ENCODE measurements at places on chromosomes 11 and 22.
A peak's percentile ranks its signal among the peaks of the same experiment; 100 is the strongest.

DNA sequence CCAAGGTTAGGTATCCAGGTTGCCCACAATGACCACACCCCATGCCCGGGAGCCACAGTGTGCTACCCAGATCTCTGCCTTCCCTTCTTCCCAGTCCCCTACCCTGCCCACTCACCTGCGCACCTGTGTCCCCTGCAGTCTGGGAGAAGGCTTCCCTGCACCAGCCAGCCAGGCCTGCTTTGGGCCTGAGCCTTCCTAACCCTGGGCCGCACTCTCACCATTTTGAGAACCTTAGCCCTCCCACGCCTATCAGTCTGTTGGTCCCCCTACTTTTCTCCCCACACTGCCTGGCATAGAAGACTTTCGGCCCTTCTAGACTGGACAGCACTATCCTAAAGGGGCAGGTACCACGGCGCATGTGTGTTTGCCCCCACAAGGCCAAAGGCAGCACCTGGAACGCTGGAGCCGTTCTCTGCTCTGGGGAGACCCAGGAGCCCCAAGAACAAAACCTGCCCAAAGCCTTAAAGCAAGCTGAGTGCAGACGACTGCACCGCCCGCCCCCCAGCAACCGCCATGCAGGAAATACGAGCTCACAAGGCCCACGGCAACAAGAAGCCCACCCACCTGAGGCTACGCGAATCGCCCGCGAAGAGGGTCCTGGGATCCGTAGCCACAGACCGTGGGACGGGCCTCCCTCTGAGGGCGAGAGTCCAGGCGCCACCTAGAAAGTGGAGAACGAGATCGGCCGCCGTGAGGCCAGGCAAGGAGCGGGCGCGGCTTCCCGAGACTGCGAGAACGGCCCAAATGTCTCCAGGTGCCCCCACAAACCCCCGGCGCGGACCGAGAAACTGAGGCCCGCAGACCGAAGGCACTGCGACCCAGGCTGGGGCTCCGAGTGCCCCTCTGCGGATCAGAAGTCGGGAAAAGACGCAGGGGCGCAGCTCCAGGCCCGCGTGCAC is 546 bp downstream of the GNB1L start:
- DNase-seq, result no peak

- DNase-seq, result peak; percentile 22
Observed at GRCh38 chr11:76380159-76380976, 564 bp downstream of the THAP12 start.

DNA sequence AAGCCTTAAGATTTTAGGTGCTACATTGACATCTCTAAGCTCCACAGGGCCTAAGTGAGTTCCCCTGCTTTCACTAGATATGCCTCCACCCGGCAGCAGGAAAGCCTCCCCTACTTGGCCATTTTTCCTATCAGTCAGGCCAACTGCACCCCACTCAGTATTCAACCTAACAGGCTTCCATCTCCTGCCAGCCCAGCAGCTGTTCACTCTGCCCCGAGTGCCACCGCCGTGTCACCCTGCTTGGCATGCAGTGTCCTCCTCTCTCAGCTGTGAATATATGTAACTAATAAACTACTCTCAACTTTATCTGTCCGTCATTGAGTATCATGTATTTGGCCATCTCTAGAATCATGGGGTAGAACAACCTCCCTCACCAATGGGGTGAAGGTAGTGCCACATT is 9.0 kb upstream of the OR6M1 start:
- DNase-seq, result no peak

- DNase-seq, result no peak
Observed at GRCh38 chr11:130868721-130869390, 47.4 kb downstream of the SNX19 start.

DNA sequence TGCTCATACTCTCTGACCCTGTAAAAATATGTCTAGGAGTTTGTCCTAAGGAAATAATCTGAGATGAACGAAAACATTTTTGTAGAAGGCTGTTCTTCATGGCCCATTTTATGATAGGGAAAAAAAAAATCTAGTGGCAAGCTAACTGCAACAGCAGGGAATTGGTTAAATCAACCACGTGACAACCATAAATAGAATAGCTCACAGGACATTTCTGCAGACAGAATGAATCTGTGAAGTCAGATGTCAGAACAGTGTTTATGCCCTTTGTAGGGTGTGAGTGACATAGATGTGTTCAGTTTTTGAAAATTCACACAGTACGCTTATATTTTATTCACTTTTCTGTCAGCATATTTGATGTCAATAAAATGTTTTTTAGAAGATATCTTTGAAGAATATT is 16.1 kb downstream of the ARHGAP1 start:
- no peak for DNase-seq

- DNase-seq, result no peak
Observed at GRCh38 chr22:45575607-45576272, 73.1 kb downstream of the FBLN1 start.

DNA sequence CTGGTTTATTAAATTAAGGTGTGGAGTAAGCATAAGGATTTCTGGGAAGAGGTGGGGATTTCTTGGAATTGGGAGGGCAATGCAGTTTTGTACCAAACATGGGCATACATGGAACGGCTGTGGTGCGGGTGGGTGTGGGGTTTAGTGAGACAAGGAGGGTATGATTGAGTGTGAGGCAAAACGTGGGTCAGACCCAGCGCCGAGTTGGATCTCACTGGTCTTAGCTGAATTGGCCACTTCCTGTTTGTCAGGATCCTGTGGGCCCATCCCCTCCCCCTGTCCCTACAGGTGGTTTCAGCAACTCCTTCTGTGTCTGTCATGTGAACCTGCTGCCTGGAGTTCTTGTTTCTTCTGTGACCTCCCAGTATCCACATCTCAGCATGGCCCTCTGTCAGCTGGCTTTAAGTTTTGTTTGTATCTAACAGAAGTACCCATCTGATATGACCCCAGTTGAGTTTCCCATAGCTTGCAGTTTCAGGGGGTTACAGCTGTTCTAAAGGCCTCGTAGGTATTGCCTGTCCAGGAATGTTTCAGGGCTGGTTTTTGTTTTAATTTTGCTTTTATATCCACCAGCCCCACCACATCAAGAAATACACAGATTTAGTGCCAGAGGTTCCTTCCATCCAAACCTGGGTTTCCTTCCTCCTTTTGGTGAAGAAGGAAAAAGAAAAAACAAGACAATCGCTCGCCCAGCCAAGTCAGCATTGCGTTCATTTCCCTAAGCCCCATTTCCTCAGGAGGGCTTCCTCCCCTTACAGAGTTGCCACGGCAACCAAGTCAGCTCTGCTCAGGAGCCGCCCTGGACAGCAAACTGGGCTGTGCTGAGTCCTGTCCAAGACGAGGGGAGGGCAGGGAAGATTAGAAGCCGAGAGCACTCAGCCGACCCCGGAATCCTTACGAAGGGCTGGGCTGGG is 6.0 kb downstream of the APOL1 start:
- DNase-seq, result no peak

DNA sequence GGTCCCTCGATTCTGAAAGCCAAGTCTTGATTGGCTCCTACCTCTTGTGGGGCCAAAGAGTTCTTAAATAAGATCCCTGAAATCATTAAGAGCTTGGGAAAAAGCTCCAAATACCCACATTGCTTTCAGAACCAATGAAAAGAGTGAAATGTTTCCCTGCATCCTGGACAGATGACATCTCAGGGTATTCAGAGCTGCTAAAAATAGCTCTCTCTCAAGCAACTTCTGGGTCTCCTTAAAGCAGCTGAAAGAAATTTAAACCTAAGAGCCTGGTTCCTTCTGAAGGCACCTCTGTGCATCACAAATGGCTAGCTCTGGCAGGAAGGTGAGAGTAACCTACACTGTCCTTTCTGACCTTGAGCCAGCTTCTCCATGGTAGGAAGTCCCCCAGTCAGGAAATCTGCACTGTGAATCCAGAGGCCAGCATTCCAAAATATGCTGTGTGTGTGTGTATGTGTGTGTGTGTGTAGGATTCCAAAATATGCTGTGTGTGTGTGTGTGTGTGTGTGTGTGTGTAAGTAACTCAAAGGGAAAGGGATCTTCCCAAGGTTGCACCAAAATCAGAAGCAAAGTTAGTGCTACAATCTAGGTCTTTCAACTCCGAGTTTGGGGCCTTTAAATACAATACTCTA is 50.1 kb downstream of the RELT start:
- no peak for DNase-seq

GRCh38 chr11:17821648-17822400 is 87.2 kb downstream of the KCNC1 start:
- DNase-seq, result no peak

GRCh38 chr11:103944251-103944940 is 92.0 kb upstream of the DDI1 start:
- DNase-seq, result no peak

DNA sequence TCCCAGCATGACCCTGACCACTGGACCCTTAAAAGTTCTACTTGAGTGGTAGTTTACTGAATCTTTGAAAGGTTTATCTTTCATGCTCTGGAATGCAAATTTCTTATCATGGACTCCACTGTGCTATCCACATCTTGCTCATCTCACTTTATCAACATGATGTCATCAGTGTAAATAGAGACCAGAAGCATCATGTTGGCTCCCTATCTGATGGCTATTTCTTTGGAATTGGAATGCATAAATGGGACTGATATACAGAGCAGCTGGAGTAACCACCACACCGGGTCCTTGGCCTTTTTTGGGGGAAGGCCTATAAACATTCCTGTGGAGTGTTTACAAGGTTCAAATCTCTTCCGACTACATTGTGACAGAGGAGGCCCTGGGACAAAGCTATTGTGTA is 74.1 kb upstream of the CEP126 start:
- DNase-seq, result no peak

DNA sequence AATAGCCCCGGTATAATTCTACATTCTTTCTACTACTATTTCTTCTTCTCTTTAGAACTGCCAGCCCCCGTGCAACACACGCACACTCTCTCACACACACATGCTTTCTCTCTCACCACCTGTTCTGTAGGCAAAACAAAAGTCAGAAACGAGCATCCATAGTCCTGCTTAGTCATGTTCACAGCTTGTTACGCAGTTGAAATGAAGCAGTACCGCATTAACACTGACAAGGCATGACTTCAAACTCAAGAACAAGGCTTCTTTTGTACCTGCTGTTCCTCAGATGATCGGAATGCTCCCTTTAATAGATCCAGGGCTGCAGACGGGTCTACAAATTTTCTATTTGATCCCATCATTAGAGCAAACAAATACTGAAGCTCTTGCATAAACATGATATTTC is 42.2 kb downstream of the USP28 start:
- no peak for DNase-seq

GRCh38 chr22:23531966-23532705 is 48.0 kb downstream of the IGLL1 start:
- DNase-seq, result no peak

GRCh38 chr22:42734406-42734805 is 13.7 kb upstream of the A4GALT start:
- DNase-seq, result no peak

DNA sequence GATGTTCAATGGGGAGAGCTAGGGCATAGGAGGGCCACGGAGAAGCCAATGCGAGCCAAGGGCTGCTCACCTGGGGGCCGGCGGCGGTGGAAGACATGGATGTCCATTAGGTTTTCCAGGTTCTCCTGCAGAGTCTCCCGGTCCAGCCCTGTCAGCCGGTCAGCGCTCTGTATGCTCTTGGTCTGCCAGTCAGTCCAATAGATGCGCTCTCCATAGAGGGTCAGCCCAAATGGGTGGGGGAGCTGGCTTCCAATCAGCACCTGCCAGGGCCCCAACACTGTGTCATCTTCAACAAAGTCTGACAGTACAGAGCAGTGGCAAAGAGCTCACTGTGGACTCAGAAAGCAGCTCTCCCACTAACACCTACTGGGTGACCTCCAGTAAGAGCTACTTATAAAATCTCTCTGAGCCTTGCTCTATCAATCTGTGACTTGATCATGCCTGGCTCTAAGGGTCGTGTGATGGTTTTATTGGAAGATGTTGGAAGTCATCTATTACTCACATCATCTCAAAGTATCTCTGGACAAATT is 33.0 kb upstream of the CKAP5 start:
- no peak for DNase-seq

DNA sequence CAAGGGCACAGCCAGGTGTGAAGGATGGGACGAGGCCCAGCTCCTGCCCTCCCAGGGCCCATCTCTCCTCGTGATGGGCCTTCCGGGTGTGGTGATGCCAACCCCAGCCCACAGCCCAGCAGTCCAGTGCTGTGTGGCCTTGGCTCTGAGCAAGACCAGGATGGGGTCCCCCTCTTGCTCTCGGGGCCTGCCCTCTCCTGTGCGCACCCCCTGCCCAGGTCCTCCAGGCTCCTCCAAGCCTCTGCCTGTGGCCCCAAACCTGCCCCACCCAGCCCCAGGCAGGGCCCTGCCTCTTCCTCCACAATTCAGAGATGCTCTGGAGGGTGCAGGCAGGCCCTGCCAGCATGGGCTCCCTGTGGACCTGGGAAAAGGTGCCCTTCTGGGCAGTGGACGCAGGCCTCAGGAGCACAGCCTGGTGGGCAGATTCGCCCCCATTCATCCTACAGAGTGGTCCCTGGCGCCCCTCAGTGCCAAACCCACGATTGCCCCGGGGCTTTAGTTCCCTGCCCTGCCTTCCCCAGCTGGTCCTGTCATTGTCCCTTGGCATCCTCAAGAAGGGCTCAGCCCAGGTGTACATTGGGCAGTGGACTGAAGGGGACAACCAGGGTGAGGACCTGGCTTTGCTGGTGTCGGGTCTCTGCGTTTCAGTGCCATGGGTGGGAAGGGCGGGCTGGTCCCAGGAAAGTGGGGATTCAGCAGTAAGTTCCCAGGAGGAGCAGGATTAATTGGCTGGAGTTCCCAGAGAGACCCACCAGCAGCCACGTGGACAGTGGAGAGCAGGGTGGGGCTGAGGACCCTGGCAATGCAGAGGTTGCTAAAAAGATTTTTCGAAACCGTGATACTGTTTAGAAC is 19.8 kb downstream of the EIF1AD start:
- DNase-seq, result no peak

- no peak for DNase-seq
Observed at GRCh38 chr11:44138286-44138685, 42.8 kb downstream of the EXT2 start.

GRCh38 chr11:92766698-92767097 is 202.8 kb upstream of the MTNR1B start:
- DNase-seq, result no peak

GRCh38 chr11:120086651-120087050 is 51.3 kb downstream of the TRIM29 start:
- DNase-seq, result no peak

GRCh38 chr22:48483764-48484528 is 1343.7 kb downstream of the BRD1 start:
- no peak for DNase-seq

- DNase-seq, result no peak
Observed at GRCh38 chr11:73872749-73873357, 3.8 kb downstream of the COA4 start.

- no peak for DNase-seq
Observed at GRCh38 chr11:125049164-125049792, 13.8 kb upstream of the SLC37A2 start.
